Activated CD4-positive, alpha-beta T cell treated with anti-CD3 and anti-CD28 coated beads for 4 hours (primary cell): ENCODE measurements at places on chromosomes 2 and 18.
A peak's percentile ranks its signal among the peaks of the same experiment; 100 is the strongest.

DNA sequence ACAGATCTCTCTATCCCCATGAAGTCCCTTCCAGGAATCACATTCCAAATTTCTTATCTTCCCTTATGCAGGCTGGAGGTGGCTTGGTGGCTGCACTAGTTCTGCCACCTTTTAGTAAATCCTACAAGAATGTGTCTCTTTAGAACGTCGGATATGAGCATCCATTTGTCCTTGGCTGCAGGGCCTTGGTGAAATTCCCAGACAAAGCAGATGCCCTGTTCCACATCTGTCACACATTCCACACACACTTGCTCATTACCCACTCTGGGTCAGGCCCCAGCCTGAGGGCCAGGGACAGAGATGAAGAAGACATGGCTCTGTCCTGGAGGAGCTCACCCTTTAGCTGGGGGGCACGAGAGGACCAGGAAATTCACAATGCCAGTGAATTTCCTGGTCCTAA is 31.2 kb upstream of the GPR17 start:
- no peak for DNase-seq

- no peak for DNase-seq
These were observed 1.4 kb downstream of the MYO7B start for GRCh38 chr2:127536707-127537541.

DNA sequence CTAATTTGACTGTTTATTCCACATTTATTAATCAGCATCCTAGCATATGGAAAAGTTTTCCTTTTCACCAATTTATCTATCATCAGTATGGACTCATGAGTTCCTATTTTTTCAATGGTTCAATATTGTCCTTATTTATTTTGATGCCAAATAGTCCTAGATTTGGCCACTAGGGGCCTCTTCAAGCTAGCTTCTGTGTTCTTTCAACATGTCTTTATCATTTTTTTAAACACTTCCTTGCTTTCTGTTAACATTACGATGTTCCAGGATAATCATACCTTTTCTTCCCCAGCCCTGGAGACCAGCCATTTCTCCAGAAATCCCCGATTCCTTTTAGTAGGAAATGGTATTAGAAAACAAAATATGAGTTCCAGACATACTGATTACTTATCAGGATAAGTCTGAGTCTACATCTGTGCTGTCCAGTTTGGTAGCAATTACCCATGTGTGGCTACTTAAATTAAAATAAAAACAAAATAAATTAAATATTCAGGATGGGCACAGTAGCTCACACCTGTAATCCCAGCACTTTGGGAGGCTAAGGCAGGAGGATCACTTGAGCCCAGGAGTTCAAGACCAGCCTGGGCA is 70.6 kb downstream of the RPE start:
- no peak for DNase-seq

DNA sequence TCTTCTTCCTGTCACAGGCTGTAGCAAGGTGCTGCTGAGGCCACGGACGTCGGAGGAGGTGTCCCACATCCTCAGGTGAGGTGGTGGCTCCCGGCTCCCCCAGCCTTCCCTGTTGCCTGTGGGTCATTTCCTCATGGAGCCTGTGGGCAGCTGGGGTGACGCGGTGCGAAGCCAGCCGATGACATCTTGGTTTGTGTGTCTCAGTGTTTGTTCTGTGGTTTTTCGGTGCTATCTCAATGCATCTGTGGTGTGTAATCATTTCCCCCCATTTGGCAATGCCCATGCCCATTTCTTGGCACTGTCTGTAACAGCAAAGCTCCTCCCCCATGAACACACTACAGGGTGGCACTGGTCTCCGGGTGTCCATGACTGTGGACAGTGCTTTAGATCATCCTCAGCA is 6.6 kb downstream of the D2HGDH start:
- peak; percentile 25 for DNase-seq

DNA sequence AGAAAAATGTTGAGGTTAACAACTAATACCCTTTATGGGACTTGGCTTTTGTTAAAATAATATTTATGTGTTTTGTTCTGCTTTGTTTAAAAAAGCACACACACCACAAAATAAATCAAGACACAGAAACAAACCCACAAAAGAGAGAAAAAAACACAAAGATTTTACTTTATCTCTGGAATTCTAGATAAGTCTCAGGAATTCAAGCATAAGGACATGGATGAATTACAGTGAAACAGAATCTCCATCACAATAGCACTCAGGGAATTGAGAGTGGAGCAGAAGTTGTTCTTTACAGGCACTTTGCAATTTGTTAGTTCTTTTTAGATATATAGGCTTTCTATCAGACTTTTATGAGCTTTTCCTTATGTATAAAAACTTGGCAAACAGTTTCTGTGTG is 360.9 kb upstream of the ZC3H15 start:
- DNase-seq: no peak

GRCh38 chr18:73163236-73163635 is 295.4 kb upstream of the NETO1 start:
- no peak for DNase-seq
